Activated T-helper 1 cell treated with anti-CD3 and anti-CD28 coated beads, Interleukin-12 subunit alpha, Interleukin-12 subunit beta, Interleukin-2, Interleukin-4 antibody, amounts not matched to agents 30 ng/mL and 10 ng/mL and 1 ng/mL, durations not matched to agents 14 hours and 24 hours and 36 hours (primary cell): ENCODE measurements at places on chromosomes 13 and 19.

GRCh38 chr13:49464621-49465325 is 20.7 kb downstream of the SETDB2 start:
- no peak for DNase-seq

DNA sequence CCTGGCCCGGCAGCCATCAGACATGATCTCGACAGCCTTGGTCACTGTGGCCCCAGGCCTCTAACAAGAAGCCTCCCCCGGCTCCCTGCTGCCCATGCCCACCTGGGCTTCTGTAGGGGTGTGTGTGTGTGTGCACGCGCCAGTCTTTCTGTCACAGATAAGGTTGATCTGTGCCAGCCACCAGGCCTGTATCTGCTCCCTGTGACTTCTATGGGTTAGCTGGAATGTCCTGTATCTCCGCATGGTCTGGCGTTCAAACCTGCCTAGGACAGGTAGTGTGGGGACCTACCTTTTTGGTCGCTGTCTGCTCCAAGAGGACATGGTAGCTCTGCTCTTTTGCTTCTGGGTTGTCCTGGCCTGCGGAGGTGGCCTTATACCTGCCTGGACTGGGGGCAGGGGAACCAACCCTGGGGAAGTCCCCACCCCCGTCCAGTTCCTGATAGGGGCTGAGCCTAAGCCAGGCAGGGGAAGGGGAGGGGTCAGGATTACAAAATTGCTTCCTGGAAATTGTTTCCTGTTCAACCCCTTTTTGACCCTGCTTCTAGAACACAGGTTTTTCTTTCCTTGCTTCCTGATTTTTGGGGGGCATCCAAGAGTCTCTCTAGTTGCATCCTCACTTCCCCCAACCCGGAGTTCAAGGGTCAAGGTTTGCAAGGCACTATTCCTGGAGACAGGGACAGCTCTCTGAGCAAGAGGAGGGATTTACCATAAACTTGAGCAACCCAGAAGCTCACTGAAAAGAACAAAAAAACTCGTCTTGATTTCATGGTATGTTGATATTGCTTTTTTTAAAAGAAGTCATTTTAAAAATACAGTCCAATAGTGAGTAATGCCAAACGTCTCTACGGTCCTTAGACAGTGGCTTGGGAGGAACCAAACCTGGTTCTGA is at the start of gene LRG1:
LRG1 (minus strand) TSS at position 344 of the 889 bp plus-strand sequence; CDS start at position 321, 23 bp downstream.
- no peak for DNase-seq

DNA sequence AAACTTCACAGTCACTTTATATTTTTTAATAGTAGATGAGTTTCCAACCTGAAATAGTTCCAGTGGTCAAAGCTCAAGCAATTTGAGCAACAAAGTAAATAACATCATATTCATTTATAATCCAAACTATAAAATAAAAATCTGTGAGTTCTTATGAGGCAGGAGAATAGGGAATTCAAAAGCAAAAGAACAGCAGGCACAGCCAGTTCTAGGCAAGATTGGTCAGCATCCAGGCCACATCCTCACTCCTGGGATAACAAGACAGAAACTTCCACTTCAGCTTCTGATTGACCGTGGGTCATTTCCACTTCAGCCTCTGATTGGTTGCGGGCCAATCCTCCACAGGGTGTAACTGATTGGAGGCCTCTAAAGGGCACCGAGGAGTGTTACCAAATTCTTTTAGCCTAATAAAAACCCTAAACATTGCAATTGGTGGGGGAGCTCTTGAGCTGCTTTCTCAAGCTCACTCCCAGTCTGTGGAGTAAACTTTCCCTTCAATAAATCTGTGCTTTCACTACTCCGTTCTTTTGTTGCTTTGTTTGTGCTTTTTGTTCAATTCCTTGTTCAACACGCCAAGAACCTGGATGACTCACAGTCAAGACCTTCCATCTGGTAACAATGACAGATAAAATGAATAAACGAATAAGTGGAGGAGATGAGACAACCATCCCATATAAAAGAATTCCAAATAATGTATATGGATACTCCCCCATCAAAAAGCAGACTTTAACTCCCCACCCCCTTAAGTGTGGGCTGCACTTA is 42.6 kb upstream of the AMER2 start:
- no peak for DNase-seq

GRCh38 chr13:51380269-51380668 is 40.8 kb downstream of the SERPINE3 start:
- no peak for DNase-seq

GRCh38 chr13:101150998-101151397 is 265.3 kb downstream of the NALCN start:
- DNase-seq: no peak

DNA sequence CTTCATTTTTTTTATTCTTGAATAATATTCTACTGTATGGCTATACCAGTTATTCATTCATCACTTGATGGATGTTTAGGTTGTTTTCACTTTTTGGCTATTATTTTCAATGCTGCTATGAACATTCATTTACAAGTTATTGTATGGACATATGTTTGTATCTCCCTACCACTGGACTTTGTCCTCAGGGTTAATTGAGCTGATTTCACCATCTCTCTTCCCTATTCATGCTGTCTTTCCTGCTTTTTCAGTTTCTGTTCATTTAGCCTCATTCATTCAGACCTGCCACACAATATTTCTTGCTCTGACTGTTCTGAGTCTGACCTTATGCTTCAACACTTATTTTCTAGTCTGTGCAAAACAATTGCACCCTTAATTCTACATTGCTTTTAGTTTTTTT is 12.3 kb upstream of the C1QTNF9B start:
- no peak for DNase-seq

GRCh38 chr19:47350630-47351029 is 1.5 kb downstream of the DHX34 start:
- DNase-seq: no peak

DNA sequence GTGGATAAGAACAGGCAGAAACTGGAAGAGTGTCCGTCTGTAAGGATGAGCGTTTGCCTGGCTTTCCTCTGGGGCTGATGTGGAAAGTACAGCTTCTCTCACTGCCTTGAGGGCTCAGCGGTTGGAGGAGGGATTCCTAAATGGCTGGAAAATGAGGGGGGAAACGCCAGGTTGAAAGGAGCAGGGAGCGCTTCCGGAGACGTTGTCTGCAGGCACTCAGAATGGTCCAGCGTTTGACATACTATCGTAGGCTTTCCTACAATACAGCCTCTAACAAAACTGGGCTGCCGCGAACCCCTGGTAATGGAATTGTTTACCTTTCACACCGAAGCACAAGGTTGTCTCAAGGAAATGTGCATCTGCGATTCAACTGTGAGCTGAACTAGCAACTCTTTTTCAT is 39.9 kb downstream of the MRPL57 start:
- no peak for DNase-seq

- no peak for DNase-seq
Observed at GRCh38 chr19:18300930-18301717, 19.7 kb upstream of the JUND start.

DNA sequence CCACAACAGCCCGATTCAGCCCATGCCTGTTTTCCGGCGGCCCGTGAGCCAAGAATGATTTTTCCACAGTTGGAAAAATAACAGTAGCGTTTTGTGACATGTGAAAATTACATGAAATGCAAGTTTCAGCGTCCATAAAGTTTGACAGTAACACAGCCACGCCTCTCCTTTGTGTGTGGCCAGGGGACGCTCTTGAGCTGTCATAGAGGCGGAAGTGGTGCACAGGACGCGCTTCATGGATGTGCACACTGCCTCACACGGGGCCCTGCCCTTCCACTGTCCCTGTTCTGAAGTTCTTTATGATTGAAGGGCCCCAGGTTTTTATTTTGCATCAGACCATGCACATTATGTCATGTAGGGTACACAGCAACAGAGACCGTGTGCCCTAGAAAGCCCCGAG is 12.4 kb upstream of the ELAVL1 start:
- peak; percentile 21 for DNase-seq

GRCh38 chr19:13051557-13052165 is 51.0 kb downstream of the LYL1 start:
- DNase-seq: no peak

DNA sequence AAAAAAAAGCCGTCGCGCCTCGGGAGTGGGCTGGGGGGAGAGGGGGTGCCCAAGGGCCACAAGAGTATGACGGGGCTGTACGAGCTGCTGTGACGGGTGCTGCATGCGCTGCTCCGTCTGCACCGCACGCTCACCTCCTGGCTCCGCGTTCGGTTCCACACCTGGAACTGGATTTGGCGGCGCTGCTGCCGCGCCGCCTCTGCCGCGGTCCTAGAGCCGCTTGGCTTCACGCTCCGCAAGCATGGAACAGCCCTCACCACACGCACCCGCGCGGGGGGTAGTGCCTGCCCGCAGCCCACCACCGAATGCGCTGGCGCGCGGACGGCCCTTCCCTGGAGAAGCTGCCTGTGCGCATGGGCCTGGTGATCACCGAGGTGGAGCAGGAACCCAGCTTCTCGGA is 18.8 kb downstream of the C1QTNF9 start:
- DNase-seq: no peak

- DNase-seq: no peak
Observed at GRCh38 chr13:74715718-74716117, 581.5 kb upstream of the KLF12 start.

DNA sequence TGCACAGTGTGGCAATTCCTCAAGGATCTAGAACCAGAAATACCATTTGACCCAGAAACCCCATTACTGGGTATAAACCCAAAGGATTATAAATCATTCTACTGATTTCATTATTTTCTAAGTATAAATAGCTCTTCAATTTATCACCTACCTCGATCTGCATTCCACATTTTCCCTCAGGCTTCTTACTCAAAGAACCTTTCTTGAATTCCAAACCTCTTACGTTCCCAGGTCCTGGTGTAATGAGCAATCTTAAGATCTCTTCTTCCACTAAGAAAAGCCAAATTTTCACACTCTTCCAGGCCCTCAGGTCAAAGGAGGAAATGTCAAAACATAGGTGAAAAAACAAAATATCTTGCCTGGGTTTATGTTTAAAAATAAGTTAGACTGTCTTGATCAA is 237.3 kb upstream of the GPC6 start:
- no peak for DNase-seq

GRCh38 chr19:19873381-19873780 is 7.7 kb downstream of the ZNF253 start:
- no peak for DNase-seq

DNA sequence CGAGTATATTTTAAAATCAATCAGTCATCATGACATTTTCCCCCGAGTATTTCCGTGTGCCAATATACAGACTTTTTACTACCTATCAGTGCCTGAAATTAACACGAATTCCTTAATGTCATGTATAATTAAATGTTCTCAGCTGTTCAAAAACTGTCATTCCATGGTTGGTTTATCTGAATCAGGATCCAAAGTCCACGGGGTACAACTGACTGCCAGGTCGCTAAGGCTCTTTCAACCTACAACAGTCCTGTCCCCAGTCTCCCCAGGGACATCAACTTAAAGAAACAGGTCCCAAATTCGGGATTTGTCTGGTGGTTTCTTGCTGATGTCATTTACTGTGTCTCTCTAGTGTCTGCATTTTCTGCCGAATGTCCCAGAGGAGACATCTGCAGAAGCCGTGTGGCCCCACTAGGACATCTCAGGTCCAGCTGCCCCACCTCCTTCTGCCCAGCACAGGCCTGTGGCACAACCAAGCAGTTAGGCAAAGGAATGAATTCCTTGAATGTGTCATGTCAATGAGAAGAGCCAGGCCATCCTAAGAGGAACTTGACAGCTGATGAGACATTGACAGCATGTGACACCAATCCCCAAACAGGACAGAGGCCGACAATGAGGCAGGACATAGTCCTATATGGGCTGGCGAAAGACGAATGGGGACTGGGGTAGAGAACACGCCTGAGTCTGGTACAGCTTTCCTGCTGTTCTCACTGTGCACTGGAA is 109.5 kb downstream of the STK24 start:
- no peak for DNase-seq
